ENCODE measurements at places on chromosomes 1 and 21.

DNA sequence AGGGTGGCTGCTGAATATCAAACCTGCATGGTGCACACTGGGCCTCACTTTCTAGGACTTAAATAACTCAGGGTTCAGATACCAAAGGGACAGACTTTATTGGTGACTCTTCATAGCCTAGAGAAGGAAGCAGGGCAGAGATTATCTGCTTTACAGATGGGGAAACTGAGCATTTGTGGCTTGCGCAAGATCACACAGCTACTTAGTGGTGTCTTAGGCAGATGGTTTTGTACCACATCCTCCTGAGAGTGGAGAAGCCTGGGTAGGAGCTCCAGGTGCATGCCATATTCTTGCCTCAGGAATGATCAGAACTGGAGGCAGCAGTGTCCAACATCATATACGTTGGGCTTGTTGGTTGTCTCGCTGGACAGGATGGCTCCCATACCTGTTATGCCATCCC lies 6.8 kb upstream of the DPH2 start:
- DNase-seq, result no peak

DNA sequence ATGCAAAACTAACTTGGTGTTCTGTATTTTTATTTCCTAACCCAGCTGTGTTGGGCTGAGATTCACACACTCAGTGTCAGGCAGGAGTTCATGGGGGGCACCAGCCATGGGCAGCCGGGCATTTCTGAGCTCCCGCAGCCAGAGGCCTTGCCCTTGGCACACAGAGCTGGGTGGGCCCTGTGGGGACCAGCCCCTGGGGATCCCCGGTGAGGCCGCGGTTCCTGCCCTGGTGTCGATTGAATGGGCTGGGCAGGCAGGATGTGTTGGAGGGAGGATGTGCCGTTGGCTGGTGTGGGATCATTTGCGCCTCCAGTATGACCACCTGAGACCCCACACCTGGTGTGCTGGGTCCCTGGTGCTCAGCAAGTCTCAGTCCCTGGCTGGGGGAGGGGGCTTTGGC lies 91.0 kb downstream of the PRDM16 start:
- DNase-seq, result no peak

DNA sequence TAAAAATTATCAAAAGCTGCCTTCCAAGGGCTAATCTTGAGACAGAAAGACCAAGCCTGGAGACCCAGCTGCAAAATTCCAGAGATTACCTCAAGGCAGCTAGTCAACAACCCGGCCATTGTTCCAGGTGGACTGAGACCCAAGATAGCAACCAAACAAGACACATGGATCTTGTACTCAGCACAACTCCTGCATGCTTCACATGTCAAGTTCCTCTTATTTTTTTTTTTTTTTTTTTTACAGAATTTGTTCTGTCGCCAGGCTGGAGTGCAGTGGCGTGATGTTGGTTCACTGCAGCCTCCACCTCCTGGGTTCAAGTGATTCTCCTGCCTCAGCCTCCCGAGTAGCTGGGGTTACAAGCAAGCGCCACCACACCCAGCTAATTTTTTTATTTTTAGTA lies 40.1 kb downstream of the CD2 start:
- no peak for DNase-seq

- DNase-seq, result no peak
Observed at GRCh38 chr1:67645495-67646144, 39.4 kb upstream of the GADD45A start.

DNA sequence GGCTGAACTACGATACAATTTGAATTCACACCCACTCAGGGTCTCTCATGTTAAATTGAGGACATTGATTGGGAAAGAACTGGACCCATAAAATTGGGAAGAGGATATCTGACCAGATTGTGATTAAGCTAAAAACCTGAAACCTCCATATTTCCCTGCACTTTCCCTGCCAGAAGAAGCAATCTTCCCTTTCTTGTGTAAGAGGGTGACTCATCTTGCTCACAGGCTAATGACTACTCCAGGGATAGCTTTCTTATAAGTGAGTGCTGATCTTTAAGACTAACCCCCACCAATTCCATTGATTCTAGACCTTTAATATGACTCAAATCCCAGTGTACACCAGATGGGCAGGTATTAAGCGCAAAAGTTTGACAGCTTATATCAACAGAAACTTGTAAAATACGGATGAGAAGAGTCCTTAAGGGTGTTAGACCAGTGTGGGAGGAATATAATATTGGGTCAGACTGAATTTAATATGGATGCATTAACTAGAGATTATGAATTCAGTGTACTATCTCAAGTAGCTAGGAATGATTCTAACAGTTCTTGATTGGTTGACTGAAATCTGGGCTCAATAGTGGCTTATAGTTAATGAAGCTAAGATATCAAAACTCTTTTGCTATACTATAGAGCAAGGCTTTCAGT lies 12.1 kb upstream of the SGIP1 start:
- no peak for DNase-seq

- DNase-seq, result no peak
Observed at GRCh38 chr1:17412093-17412870, 27.2 kb downstream of the RCC2 start.

DNA sequence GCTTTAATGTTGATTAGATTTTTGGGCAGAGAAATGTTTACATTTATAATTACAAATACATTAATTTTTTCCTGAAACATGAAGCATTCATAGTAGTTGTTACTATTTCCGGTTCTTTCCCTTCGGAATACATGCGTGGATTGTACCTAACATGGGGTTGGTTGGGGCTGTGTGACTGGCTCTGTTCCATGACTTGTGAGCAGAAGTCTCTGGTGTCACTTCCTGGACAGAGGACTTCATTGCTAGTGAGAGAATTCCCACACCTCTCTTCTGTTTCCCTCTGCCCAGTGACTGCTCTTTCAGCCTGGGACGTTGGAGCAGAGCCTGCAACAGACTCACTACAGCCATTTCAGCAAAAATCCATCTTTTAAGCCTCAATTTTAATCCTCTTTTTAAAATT lies 231.4 kb downstream of the GRIK1 start:
- no peak for DNase-seq

DNA sequence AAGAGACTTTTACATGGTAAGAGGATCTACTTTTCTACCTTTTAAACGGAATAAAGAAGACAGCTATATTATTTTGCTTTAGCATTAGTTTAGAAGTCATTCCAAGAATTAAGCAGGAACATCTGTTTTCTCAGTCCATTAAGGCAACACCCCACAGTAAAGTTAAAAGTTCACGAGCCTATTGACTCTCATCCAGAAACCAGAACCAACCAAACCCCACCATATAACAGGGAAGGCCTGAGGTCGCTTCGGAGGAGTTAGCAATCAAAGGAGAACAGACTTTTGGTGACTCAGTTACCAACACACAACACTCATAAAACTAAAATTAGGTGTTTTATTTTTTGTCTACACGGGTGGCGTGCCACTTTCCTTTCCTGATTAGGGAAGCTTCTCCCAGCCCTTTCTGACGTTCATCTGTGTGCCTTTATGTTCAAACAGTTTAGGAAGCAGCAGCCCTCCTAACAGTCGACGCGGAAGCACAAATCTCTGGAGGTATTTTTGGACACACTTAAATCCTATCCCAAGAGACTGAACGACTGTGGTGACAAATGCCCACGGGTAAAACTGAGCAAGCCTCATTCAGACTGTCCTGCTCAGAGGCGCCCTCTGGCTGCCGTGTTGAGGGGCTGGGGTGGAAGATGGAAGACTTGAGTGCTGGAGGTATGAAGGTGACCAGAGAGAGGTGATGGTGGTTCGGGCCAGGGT lies 8.6 kb upstream of the PLA2G2C start:
- peak; percentile 51 for DNase-seq
